CD4-positive, CD25-positive, alpha-beta regulatory T cell (primary cell): ENCODE measurements at places on chromosomes 2 and 18.

- no peaks in the 10 kb centered on the region for H3K4me1 ChIP-seq
- no peak overlapping the region for H3K27ac ChIP-seq
- no peak for DNase-seq
- no peaks in the 10 kb centered on the region for H3K27me3 ChIP-seq
- H3K36me3 ChIP-seq = no peaks in the 10 kb centered on the region
These were observed 912.2 kb upstream of the PIK3C3 start for GRCh38 chr18:41042866-41043265.

- no peak overlapping the region for H3K27ac ChIP-seq
- H3K4me1 ChIP-seq = no peaks in the 10 kb centered on the region
- H3K36me3 ChIP-seq = no peaks in the 10 kb centered on the region
- no peaks in the 10 kb centered on the region for H3K27me3 ChIP-seq
- DNase-seq = no peak
- no peak overlapping the region for H3K4me3 ChIP-seq
These were observed 784.1 kb upstream of the FANCL start for GRCh38 chr2:59025157-59025757.

DNA sequence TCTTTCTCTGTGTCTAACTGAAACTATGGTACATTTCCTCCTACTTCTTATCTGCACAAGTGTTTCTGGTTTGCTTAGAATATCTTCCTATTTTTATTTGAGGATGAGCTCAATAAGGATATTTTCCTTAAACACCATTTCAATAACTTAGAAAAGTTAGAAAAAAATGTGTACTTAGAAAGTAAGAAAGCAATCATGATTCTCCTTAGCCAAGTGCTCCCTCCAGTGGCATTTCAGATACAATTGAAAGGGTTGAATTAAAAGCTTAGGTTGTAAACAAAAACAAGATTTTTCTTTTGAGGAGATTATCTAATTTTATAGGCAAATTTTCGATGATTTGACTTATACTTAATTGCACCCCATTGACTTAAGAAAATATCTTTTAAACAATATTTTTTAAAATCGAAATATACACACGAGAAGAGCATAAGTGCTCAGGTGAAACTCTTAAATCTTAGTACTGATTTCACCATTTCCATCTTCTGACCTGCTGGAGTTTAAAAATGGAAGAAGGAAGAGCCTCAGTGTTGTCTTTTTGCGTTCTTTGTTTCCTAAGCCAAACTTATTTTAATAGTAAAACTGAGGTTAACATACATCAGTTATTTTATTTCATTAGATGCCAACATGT is 26.9 kb downstream of the C18orf63 start:
- H3K27me3 ChIP-seq = peaks cover 8% of the 10 kb centered on the region
- H3K27ac ChIP-seq = no peak overlapping the region
- H3K36me3 ChIP-seq = no peaks in the 10 kb centered on the region
- no peaks in the 10 kb centered on the region for H3K4me1 ChIP-seq

- H3K4me3 ChIP-seq = no peak overlapping the region
- DNase-seq = peak; percentile 2
- H3K4me1 ChIP-seq = no peaks in the 10 kb centered on the region
- no peaks in the 10 kb centered on the region for H3K27me3 ChIP-seq
These were observed 46.6 kb downstream of the SMAD2 start for GRCh38 chr18:47883771-47884413.

GRCh38 chr2:96154506-96155380 is 9.5 kb upstream of the DUSP2 start:
- peaks cover 49% of the 10 kb centered on the region for H3K4me1 ChIP-seq
- H3K4me3 ChIP-seq = no peak overlapping the region
- H3K27me3 ChIP-seq = no peaks in the 10 kb centered on the region
- H3K27ac ChIP-seq = no peak overlapping the region

DNA sequence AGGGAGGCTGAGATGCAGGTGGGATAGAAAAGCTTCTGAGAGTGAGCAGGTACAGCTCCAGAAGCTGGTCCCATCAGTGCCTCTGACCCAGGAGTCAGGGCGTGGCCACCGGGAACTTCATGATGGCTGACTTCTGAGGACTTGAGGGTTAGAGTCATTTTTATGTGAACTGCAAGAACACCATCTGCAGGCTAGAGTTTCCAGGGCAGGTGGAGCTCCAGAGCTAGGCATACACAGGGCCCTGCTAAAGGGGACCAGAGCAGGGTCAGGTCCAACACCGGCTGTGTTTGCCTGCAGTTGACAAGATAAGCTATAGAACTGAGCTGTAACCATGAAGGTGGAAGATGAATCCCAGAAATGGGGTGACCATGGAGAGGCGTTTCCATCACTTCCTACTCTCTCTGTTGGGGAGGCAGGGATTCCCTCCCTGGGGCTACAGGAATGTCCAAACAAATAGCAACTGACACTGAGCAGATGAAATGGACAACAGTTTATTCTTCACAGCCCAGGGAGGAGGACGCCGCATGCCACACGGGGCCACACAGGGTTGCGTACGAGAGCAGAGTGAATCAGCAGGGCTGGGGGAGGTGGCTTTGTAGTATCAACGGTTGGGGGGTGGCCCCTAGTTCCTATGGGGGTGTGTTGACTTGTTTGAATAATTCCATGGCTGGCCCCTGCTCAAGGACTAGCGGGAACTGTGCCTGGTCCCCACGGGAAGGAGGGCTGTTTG is 77.6 kb upstream of the ZNF516 start:
- no peaks in the 10 kb centered on the region for H3K36me3 ChIP-seq
- no peak overlapping the region for H3K27ac ChIP-seq
- H3K4me3 ChIP-seq = no peak overlapping the region
- DNase-seq = no peak
- peaks cover 3% of the 10 kb centered on the region for H3K27me3 ChIP-seq
- no peaks in the 10 kb centered on the region for H3K4me1 ChIP-seq

GRCh38 chr2:99600981-99601651 is 111.3 kb upstream of the REV1 start:
- no peaks in the 10 kb centered on the region for H3K36me3 ChIP-seq
- H3K27me3 ChIP-seq = no peaks in the 10 kb centered on the region
- no peak overlapping the region for H3K27ac ChIP-seq
- H3K4me3 ChIP-seq = no peak overlapping the region
- DNase-seq = no peak

DNA sequence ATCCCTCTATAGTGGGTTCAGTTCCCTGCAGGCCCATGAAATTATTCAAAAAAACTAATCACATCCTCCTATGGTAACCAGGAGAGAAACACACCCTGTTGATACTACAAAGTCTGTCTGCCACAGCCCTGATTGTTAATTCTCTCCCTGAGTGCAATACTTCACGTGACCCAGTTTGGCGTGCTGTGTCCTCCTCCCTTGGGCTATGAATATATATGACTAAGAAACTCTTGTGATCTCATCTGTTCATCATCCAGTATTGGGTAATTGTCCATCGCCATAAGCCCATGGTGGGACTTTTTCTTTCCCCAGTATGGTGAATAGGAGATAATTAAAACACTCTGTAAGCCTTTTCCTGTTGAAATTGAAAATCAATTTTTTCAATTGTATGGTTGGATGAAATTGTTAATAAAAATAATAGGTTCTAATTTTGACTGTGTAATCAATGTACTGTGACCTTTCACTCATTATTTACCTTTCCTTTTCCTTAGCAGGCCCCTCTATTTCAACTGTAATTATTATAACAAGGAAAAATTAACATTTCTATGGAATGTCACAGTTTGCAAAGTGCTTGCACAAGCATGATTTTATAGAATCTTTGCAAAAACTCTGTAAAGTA is 1822.6 kb downstream of the SUCLG1 start:
- H3K36me3 ChIP-seq = no peaks in the 10 kb centered on the region
- H3K27me3 ChIP-seq = no peaks in the 10 kb centered on the region
- H3K27ac ChIP-seq = no peak overlapping the region
- no peaks in the 10 kb centered on the region for H3K4me1 ChIP-seq
- no peak overlapping the region for H3K4me3 ChIP-seq

DNA sequence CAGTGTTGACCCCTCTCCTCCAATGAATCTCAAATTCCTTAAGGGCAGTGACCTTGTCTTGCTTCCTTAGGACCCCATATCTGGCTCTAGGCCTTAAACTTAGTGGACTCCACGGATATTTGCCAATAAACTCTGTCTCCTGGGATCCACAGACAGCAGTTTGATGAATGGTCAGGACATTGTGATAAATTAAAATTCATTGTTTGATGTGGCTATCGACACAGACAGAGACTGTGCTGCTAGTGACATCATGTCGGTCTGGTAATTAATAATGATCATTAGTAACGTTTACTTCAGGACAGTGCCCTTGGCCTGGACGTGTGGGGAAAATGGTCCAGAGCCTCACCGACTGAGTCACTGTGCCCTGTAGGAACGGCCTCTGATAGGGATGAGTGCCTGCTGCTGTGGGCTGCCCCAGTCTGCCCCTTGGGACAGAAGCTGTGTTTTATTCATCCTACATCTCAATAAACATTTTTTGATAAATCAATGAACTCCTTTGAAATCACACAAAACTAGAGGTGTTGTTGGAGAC is 5.2 kb upstream of the SLC35F6 start:
- no peak overlapping the region for H3K27ac ChIP-seq
- no peak for DNase-seq
- no peaks in the 10 kb centered on the region for H3K36me3 ChIP-seq
- peaks cover 7% of the 10 kb centered on the region for H3K4me1 ChIP-seq
- no peaks in the 10 kb centered on the region for H3K27me3 ChIP-seq

DNA sequence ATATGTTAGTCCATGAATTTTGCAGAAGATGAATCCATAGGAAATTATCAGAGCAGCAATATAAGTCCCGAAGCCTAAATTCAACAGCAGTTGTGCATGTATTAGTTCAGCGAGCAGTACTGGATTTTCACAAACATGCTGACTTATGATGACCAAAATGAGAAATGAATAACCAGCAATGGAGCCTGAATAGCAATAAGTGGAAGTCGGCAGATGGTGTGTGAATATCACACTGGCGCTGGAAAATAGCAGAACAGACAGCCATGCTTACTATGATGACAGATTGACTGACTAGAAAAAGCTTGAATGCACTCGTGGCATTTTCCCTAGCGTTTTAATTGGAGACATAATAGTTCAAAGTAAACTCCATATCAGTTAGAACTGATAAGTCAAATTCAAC is 1114.5 kb downstream of the DSC3 start:
- no peak overlapping the region for H3K27ac ChIP-seq
- H3K36me3 ChIP-seq = no peaks in the 10 kb centered on the region
- H3K4me1 ChIP-seq = no peaks in the 10 kb centered on the region
- no peak overlapping the region for H3K4me3 ChIP-seq
- H3K27me3 ChIP-seq = no peaks in the 10 kb centered on the region

GRCh38 chr2:102915128-102915527 is 153.3 kb downstream of the TMEM182 start:
- DNase-seq = no peak
- no peak overlapping the region for H3K4me3 ChIP-seq
- no peaks in the 10 kb centered on the region for H3K36me3 ChIP-seq

DNA sequence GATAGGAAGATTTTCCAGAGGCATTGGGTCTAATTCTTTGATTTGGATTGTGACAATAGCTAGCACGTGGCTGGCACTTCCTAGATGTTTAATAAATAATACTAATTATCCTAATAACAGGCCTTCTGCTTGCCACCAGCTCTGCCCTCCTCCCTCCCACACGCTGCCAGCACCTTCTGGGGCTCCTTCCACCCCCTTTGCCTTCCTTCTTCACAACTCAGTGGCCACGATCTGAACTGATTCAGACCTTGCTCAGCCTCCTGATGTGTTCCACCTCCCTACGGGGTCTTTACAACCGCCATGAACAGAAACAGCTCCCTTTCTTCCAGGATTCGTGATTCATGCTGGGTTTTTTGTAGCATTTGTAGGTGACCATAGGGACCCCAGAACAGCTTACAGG is 310.3 kb upstream of the HS6ST1 start:
- no peaks in the 10 kb centered on the region for H3K36me3 ChIP-seq
- H3K27ac ChIP-seq = no peak overlapping the region
- no peaks in the 10 kb centered on the region for H3K4me1 ChIP-seq

DNA sequence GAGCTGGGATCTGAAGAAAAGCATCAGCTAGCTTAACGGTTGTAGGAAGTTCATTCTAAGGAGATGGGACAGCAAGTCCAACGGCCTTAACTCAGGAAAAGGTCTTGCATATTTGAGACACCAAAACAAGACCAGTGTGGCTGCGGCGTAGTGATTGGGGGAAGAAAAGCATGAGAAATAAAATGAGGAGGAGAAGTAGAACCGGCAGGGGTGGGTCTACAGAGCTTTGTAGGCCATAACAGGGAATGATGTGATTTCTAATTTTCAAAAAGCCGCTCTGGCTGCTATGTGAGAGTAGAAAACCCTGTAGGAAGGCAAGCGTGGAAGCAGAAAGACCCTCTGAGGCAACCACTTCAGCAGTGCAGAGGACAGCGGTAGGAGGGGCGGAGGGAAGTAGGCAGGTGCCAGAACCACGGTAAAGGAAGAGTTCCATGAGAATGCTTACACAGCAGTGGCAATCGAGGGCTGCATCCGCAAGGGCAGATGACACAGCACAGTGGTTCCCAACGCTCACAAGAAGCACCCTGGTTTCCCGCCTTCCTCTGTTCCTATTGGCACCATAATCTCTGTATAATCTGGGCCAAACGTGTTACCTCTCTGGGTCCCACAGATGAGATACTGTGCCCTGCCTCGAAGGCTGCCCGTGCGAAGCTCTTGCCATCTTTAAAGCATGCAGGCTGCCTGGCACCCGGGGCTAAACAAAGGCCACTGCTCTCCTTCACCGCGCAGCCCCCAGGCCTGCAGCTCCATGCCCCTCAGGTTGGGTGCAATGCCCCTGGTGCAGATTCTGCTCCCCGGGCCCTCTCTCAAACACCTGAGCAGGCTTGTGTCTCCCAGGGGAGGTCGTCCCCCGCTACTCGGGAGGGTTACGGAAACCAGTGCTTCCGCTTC is 795 bp downstream of the ANKRD39 start:
- H3K36me3 ChIP-seq = peaks cover 24% of the 10 kb centered on the region
- H3K27me3 ChIP-seq = no peaks in the 10 kb centered on the region
- peak overlapping the region; percentile 81 for H3K27ac ChIP-seq
- H3K4me3 ChIP-seq = peak overlapping the region; percentile 82

- H3K4me1 ChIP-seq = no peaks in the 10 kb centered on the region
- no peak overlapping the region for H3K27ac ChIP-seq
- no peaks in the 10 kb centered on the region for H3K27me3 ChIP-seq
- H3K4me3 ChIP-seq = no peak overlapping the region
These were observed 41.8 kb upstream of the CTAGE1 start for GRCh38 chr18:22459491-22459890.

DNA sequence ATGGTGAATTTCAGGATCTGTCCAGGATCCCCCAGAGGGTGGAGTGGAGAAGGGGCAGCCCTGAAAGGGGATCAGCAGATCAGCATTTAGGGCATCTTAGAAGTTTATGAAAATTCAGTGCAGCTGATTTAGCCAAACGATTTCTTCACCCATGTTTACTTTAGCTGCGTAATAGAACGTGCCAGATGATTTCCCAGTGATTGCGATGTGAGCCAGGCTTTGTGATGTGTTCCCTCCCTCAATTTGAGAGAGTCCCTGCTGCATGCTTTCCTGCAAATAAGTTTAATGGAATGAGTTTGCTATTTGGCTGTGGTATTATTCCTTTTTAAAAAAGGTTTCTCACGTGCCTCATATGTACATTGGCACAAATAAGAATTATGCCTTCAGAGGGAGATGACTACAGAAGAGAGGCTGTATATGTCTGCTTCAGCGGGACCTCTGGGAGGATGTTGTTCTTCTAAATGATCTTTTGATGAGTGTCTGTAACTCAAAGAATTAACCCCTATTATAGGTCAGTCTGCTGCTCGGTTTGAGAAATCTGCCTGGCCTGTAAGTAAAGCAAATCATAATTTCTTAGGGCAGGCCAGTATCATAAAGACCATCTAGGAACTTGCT is 111.9 kb downstream of the MRO start:
- H3K4me3 ChIP-seq = no peak overlapping the region
- H3K36me3 ChIP-seq = no peaks in the 10 kb centered on the region
- no peak overlapping the region for H3K27ac ChIP-seq
- H3K27me3 ChIP-seq = no peaks in the 10 kb centered on the region
- no peaks in the 10 kb centered on the region for H3K4me1 ChIP-seq

- no peaks in the 10 kb centered on the region for H3K36me3 ChIP-seq
- no peak overlapping the region for H3K4me3 ChIP-seq
- no peaks in the 10 kb centered on the region for H3K4me1 ChIP-seq
- H3K27me3 ChIP-seq = no peaks in the 10 kb centered on the region
- H3K27ac ChIP-seq = no peak overlapping the region
- DNase-seq = no peak
These were observed 473.3 kb upstream of the HS6ST1 start for GRCh38 chr2:128791985-128792320.
